ENCODE measurements at places on chromosomes 11 and 22.

- no peak for DNase-seq
These were observed 43.3 kb downstream of the SMIM38 start for GRCh38 chr11:69198891-69199582.

- no peak for DNase-seq
These were observed 16.9 kb downstream of the FXYD6 start for GRCh38 chr11:117859488-117860112.

- DNase-seq, result no peak
These were observed 45.9 kb upstream of the ARHGAP20 start for GRCh38 chr11:110757962-110758755.

GRCh38 chr11:1469911-1470680 is 16.5 kb downstream of the MOB2 start:
- no peak for DNase-seq

DNA sequence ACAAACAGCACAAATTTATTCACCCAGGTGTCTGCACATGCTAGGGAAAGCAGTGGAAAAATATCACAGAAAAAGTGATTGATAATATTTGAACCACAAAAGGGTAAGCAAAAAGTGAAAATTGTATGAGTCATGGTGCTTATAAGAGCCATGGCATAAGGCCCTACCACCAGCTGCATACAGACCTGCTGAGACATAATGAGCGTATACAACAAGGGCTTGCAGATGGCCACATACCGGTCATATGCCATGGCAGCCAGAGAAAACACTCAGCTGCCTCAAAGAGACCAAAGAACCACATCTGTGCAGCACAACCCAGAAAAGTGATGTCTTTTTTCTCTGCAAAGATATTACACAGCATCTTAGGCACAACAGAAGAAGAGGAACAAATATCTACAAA is 71.4 kb upstream of the OR9G4 start:
- DNase-seq, result no peak

DNA sequence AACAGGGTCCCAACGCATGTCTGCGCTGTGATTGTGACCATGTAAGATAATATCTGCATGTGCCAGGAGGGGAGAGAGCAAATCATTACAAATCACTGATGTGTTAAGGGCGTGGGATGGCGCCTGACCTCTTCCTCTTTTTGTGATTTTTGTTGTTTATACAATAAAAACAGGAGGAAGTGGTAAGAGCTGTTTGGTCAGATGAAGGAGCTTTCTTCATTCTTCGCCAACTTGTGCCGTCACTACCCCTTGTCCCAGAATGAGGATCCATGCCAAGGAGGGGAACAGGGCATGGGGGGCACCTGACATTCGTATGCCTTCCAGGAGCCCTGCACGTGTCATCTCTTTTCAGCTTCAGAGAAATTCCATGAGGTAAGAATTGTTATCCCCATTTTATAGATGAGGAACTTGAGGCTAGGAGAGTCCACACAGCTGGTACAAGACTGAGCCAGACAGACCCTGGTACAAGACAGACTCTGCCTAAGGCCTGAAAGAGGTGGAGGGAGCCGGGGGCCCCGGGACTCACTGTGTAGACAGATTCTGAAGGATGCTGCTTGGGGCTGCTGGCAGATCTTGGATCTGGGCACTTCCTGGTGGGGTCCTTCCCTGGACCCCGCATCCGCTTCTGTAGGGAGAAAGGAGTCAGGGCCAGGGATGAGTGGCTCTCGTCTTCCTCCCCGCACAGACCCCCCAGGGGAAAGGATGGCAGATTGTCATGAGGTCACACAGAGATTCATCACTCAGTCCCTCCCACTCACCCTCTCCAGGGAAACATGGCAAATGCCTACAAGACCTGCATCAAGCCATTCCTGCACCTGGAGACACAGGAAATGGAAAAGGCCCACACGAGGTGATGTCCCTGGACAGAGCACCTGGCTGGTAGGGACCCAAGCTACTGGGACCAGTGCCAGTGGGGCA is 34.6 kb downstream of the NFAM1 start:
- DNase-seq, result peak; percentile 65

GRCh38 chr11:70109006-70109405 is 30.9 kb downstream of the ANO1 start:
- DNase-seq, result no peak

GRCh38 chr22:49599039-49599438 is 228.6 kb downstream of the BRD1 start:
- DNase-seq, result no peak

DNA sequence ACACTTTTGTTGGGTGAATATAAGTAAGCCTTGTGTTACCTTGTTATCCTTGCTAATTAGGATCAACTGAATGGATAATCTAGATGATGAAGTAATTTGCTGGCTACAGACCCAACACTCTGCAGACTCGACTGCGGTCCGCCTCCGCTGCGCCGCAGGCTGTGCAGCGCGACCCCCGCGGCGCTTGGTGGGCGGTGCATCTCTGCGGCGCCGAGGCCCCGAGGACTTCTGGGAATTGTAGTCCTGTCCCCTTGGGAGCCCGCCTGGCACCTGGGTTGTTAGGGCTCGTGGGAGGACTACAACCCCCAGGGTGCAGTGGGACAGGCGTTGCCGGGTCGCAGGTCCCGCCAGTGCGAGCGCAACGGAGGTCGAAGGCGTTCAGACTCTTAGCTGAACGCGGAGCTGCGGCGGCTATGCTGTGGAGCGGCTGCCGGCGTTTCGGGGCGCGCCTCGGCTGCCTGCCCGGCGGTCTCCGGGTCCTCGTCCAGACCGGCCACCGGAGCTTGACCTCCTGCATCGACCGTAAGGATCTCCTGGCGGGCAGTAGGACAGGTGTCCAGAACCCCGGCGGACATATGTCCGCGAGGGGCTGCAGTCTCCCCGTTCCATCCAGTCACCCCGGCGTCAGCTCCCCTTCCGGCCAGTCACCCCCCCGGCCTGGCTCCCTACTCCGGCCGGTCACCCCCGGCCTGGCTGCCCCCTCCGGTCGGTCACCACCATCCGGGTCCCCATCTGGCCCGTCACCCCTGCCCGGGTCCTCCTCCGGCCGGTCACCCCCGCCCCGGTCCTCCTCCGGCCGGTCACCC is at the start of the genes ACAD8 and THYN1:
TSS of gene ACAD8 (plus strand) at position 381 of the 806 bp plus-strand sequence. CDS start at position 414, 33 bp downstream.
TSS of gene THYN1 (minus strand) at position 165 of the 806 bp plus-strand sequence. CDS start 470 bp downstream, outside the sequence.
- DNase-seq, result peak; percentile 96

- no peak for DNase-seq
These were observed 19.7 kb downstream of the CDPF1 start for GRCh38 chr22:46230262-46230901.

GRCh38 chr11:130611791-130612251 is 163.4 kb downstream of the ADAMTS15 start:
- DNase-seq, result no peak

All from CD4-positive, alpha-beta T cell treated with Interleukin-1 beta for 1 hour (primary cell).